ENCODE measurements at places on chromosomes 3 and 15.

- peak; percentile 46 for DNase-seq
Observed at GRCh38 chr3:151230646-151231045, 27.6 kb upstream of the GPR171 start.

GRCh38 chr3:159929171-159930141 is 59.2 kb upstream of the IL12A start:
- DNase-seq, result peak; percentile 8

- DNase-seq, result no peak
Observed at GRCh38 chr3:65539616-65540015, 499.1 kb downstream of the MAGI1 start.

DNA sequence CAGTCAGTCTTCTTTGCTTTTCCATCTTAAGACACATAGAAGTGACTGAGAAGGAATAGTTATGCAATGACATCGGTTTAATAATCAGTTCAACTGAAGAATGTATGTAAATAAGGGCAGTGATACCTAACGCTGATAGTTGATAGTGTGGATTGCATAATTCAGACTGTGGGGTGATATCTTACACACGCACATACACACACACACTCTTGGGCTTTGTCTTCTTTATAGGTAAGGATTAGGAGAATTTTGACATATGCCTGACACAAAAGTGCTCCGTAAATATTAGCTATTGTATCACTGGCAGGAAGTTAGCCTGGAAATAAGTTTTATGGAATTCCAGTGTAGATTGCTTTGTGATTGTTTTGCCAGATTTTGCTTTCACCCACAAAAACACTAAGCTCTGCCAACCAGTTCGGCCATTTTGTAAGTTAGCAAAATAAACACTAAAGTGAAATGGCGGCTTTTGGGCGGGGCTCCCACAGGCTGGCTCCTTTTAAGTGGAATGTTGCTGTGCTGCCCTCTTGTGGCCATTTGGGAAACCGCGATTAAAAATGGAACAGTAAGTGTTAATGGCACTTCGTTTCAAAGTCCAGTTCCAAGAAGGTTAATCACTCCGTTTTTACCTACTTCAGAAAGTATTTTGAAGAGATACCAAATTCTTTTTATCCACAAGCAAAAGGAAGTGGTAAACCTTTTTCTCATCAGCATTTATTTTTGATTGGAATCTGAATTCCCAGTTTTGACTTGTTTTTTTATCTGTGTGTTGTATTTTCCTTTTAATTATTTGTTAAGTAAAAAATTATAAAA is 17.7 kb downstream of the CHD2 start:
- DNase-seq, result peak; percentile 94

DNA sequence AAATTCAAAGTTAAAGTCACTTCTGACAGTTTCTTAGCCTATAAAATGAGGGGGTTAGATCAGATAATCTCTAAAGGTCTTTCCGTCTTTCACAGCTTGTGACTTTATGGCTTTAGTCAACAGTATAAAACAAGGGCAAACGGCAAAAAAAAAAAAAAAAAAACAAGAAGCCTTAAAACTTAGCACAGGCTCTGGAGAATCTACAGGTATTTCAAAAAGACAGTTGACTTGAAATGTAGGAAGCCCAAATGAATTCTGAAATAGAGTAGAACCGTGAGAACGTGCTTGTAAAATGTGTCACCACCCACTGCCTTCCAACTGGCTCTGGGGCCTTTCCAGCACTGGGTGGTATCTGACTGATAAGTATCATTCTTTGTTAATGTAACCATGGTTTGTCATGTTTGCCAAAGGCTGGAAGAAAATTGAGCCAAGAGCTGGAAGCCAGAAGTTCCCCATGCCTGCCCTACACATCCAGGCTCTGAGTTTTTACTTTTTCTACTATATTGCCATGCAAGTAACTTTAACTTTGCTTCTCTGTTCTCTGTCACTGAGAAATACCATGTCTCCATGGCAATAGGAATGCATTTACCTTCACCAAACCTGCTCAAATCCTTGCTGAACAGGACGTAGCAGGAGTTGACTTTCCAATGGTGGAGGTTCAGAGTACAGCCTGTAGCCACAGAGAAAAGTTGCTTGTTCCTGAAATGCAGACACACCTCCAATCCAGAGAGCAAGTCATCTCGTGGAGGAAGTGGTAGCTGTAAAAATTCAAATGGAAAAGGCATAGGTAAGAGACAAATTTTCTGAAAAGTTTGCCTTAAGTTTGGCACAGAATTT is 35.8 kb upstream of the THSD4 start:
- no peak for DNase-seq

GRCh38 chr3:18556503-18557135 is 131.5 kb upstream of the SATB1 start:
- peak; percentile 97 for DNase-seq

DNA sequence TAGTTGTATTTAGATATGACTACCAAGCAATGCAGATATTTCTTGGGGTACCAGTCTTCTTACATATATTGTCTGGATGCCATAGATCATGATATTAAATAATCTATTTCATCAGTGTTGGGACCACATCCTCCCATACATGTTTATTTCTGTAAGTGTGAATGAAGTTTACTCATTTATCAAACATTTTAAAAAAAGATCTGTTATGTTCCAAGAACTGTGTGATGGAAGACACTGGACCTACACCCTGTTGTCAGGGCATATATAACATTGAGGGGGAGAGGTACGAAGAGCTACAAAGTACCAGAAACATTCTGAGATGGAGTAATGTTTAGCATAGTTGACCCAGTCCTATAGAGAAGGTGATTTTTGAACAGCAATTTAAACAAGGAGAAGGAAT is 26.6 kb downstream of the MBNL1 start:
- no peak for DNase-seq

DNA sequence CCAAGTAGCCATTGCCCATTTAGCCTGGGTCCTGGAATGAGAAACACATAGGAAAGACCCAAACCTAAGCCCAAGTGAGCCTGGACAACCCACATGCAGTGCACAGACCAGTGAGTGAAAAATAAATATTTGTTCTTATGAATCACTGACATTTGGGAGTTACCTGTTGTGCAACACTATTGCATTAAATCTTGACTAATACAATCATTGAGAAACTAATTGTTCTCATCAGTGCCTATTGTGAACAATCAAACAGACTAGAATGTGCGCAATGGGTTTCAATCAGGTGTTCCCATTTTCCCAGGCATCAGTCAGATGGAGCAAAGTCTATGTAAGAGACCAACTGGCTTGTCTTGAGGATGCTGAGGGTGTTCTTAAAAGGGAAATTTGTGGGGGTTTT is 54.7 kb upstream of the CNOT10 start:
- DNase-seq, result no peak

GRCh38 chr3:171088496-171088895 is 62.0 kb upstream of the SLC2A2 start:
- no peak for DNase-seq

DNA sequence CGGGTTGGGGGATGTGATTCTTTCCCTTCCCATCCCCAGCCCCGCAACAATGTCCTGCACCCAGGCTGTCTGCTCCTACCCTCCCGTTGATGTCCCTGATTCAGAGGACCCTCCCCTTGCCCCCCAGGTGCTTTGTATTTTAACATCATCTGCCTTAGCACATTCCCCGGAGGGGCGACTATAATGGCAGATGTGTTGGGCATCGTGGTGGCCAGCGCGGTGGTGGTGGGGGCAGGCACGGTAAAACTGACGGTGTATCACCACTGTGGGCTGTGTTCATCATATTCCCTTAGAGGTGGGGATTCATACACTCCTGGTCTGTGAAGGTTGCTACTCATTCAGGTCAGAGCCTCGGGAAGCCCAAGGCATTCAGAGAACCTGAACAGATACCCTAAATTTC is 173.0 kb downstream of the ADAMTS17 start:
- DNase-seq, result no peak

- peak; percentile 83 for DNase-seq
Observed at GRCh38 chr15:70023064-70023768, 74.5 kb downstream of the TLE3 start.

DNA sequence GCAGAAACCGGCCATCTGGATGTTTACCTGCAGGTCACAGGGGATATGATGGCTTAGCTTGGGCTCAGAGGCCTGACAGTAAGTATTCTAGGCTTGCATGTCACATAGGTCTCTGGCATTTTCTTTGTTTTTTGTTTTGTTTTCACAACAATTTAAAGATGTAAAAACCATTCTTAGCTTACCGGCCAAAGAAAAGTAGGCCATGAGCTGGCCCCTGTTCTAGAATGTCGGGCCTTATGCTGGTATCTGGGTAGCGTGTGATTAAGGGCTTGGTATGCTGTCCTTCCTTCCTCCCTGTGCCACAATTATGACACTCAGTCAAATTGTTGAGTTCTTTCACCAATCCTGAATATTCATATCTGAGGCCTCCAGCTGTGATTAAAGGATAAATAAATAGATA is 40.2 kb downstream of the C3orf85 start:
- DNase-seq, result no peak

DNA sequence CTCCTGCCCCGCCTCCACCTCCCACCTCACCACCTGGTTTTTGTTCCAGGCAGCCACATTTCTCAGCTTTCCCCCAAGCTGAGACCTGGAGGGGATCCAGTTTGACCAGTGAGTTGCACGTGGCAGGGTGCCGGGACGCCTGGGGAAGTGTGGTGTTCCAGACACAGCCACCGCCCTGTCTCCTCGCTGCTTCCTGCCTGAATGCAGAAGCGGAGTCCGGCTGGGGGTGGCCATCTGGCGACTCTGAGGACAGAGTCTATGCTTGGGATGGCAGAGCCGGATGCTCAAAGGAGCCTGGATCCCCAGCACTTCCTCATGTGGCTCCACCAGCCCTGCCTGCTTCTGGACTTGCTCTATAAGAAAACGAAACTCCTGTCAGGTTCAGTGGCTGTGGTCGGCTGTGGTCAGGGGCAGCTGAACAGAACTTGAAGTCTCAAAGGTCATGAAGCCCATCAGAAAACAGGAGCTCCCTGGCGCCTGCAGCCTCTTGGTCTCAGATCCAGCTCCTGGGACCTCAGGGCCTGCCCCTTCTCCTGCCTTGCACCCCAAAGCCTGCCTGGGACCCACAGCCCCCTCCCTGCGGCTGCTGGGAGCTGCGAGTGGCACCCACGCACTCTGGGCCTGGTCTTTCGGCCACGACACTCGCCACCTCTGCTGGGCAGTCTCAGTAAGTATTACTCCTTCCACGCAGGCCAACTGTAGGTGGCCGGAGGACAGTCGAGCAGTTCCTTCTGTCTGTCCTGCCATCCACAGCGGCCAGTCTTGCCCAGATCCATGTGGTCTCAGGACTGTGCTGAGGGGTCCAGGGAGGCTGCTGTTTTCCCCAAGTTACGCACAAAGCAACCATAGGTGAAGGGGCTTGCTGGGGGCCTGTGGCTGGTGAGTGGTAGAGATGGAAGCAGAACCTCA is 112.8 kb upstream of the MEF2A start:
- no peak for DNase-seq

- DNase-seq, result no peak
Observed at GRCh38 chr15:29133791-29134190, 135.8 kb downstream of the NSMCE3 start.

- no peak for DNase-seq
Observed at GRCh38 chr3:69823743-69824142, 84.5 kb downstream of the MITF start.

DNA sequence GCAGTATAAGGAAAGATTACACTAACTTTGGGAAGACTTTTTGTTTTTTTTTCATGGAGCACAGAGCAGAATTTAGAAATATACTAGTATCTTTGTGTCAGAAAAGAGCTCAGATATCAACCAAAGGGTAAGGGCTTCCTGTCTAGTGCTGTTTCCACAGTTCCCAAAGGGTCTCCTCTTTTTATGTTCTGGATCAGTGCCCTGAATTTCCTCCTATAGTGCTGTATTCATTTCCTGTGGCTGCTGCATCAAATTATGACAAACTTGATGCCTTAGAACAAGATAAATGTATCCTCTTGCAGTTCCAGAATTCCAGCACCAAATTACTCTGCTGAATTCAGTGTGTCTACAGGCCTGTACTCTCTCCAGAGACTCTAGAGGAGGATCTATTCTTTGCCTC is 219.8 kb upstream of the THRB start:
- DNase-seq, result no peak

GRCh38 chr15:66621491-66622467 is 56.0 kb upstream of the LCTL start:
- no peak for DNase-seq

DNA sequence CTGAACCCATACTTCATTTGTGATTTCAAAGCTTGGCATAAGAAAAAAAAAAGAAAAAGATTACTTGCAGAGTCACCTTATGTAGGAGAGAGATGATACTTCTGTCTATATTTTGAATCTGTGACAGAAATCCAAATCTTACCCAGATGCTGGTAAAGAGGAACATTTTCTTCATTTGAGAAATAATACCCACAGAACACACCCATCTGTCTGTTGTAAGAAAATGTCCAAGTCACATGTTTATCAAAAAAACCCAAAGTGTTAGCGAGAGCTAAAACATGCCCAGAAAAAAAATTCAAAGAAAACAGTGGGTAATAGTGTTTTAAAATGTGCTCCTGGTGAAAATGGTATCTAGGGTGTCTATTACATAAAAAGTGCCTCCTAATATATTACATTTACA is 18.0 kb upstream of the RAP2B start:
- DNase-seq, result no peak

DNA sequence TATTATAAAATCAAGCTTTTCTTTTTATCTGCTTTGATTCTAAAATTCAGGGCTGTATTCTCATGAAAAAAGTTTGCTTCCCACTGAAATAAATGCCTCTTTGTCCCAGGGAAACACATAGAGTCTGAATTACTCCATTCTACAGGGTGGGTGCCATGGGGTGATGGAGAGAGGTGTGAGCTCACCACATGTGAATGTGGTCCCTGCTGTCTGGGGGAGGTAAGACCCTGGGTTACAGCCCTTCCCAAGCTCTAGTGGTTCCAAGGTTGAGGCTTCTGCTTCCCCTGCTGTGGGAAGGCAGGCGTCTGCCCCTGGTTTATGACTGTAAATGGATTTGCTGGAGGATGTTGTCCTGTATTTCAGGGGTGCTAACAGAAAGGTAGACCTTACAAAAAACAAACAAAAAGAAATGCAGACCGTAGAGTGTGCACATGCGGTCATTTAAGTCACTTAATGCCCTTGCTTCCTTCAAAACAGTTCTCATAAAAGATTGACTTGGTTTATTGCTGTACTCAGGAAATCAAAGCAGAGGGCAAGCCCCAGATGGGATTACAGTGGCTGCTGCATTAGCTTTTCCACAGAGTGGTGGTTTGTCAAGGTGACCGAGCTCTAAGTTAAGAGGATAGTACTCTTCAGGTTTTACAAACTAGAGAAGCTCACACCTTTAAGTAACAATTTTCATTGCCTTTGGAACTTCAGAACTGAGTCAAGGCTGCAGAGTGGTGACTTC is 49.2 kb downstream of the CTDSPL start:
- DNase-seq, result no peak

DNA sequence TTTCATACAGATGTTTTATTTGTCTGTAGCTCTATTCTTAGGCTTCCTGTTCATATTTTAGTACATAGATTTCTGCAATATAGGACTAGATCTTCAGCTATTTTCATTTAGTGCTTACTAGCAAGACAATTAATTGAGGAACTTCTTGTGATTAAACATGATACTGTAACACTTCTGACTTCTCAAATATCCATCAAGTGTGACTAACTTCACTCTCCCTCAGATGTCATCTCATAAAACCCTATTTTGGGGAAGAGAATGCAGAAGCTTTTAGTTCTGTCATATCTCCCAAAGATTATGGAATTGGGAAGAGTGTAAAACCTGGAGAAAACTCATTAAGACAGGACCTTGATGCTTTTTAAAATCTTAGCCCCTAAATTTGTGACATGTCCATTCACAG is 28.6 kb upstream of the GOLIM4 start:
- DNase-seq, result no peak
